ENCODE measurements at places on chromosomes 12 and 14.

- no peak for DNase-seq
Observed at GRCh38 chr12:5083955-5084849, 40.5 kb downstream of the KCNA5 start.

- peak; percentile 44 for DNase-seq
Observed at GRCh38 chr14:22370084-22370847, 218.8 kb downstream of the DAD1 start.

- DNase-seq, result peak; percentile 50
Observed at GRCh38 chr12:57735952-57736740, 2.4 kb downstream of the AGAP2 start.

- no peak for DNase-seq
Observed at GRCh38 chr12:104953323-104953722, 4.8 kb downstream of the SLC41A2 start.

GRCh38 chr12:27000961-27001360 is 13.2 kb downstream of the TM7SF3 start:
- DNase-seq, result no peak

GRCh38 chr12:33314223-33314622 is 125.4 kb downstream of the SYT10 start:
- DNase-seq, result no peak

DNA sequence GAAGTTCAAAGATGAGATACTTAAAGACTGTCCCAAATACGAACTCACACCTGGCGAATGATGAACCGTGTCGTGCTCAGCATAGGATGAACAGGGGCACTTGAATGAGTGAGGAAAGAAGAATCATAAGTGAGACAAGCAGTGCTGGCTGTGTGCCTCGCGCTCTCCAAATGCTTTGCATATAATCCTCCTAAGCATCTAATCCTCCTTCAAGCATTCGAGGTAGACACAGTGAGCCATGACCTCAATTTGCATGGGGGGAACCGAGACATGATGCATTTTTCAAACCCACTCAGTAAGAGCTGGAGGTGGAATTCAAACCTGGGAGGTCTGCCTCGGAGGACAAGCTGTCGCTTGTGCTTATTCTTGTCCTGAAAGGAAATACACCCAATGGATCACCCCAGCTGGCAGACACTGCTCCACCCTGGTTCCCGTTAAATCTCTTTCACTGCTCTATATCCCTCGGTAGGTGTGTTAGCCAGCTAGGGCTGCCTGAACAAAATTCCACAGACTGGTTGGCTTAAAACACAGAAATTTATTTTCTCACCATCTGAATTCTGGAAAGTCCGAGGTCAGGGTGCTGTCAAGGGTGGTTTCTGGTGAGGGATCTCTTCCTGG is 274.0 kb downstream of the SLC15A4 start:
- no peak for DNase-seq

DNA sequence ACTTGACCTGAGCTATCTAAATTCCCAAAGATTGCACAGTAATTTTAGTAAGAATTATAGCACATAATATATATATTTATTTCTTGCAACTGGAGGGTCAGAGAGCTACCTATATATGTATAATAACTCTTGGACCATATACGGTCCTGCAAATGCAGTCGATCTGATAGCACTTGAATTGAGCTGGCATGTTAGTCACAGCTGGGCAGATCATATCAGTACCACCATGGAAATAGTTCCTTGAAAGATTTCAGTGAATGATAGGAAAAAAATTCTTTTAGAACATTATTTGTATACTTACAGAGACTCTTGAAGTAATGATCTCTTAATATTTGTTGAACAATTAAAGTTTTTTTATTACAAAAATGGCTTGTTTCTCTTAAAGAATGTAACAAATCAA is 94.5 kb upstream of the MON2 start:
- DNase-seq, result no peak

DNA sequence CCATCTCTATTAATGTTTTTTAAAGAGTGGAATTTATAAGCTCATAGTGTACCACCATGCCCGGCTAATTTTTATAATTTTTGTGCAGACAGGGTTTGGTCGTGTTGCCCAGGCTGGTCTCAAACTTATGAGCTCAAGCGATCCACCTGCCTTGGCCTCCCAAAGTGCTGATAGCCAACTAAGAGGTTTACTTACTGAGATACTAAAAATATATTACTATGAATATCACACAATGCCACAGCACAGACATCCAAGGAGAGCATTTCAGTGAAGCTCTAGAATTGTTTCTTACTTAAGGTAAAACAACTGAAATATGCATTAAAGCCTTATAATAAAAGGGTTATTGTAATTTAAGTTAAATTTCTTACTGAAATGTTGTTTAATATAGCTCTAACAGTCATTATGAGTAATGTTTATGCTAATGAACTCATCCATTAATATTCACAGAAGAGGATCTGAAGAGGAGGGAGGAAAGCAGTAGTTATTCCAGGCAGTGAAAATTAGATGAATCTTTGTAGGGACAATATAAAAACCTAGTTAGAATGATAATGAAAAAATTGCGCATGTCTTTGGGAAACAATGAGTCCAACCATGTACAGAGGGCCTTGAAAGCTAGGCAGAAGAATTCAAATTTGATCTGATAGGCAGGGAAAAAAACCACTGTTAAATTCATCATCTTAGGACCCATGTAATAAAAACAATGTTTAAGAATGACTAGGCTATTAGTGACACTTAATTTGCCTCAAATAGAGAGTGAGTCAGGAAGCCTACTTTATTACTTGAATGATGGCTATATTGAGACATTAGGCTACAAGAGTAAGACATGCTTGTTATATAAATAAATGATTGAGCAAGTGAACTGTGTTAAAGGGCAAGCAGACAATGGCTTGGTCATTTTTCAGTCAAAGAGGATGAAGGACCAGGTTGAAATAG is 99.2 kb downstream of the SLC41A2 start:
- DNase-seq, result no peak

- no peak for DNase-seq
Observed at GRCh38 chr12:108907839-108908351, 28.0 kb downstream of the DAO start.

GRCh38 chr12:89161557-89161956 is 190.7 kb downstream of the DUSP6 start:
- DNase-seq, result no peak

- DNase-seq, result no peak
Observed at GRCh38 chr14:27236601-27237000, 638.8 kb upstream of the NOVA1 start.

DNA sequence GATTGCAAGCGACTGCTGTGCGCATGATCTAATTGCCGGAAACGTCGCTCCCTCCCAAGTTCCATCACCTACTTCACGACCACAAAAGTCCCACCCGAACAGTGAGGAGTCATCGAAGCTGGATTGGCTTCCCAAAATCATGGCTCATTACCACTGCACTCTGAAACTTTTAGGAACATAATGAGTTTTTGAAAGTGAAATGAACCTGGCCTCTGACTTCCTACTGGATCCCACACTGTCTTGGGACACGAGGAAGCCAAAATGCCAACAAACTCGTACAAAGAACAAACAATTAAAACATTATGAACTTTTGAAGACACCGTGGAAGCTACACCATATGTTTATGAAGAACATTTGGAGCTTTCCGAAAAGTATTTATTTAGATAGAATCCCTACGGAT is 334.8 kb upstream of the TMPO start:
- no peak for DNase-seq

GRCh38 chr14:61575551-61576150 is 119.7 kb upstream of the HIF1A start:
- DNase-seq, result no peak

- DNase-seq, result no peak
Observed at GRCh38 chr14:93719256-93719655, 69.0 kb downstream of the PRIMA1 start.

DNA sequence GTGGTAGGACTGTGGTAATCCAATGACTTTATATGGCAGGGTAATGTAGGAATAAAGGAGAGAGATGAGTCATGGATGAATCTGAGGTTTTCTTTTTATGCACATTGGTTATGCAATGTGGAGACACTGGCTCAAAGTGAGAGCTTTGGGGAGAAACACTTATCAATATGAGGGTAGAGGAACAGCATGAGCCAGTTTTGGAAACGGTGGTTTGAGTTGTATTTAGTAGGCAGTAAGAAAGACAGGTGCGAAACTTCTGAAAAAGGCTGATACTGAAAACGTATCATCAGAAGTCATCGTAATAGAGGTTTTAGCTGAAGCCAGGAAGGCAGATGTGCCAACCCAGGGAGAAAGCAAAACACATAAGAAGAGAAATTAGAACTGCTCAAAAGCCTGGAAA is 854.8 kb upstream of the SEL1L start:
- no peak for DNase-seq

DNA sequence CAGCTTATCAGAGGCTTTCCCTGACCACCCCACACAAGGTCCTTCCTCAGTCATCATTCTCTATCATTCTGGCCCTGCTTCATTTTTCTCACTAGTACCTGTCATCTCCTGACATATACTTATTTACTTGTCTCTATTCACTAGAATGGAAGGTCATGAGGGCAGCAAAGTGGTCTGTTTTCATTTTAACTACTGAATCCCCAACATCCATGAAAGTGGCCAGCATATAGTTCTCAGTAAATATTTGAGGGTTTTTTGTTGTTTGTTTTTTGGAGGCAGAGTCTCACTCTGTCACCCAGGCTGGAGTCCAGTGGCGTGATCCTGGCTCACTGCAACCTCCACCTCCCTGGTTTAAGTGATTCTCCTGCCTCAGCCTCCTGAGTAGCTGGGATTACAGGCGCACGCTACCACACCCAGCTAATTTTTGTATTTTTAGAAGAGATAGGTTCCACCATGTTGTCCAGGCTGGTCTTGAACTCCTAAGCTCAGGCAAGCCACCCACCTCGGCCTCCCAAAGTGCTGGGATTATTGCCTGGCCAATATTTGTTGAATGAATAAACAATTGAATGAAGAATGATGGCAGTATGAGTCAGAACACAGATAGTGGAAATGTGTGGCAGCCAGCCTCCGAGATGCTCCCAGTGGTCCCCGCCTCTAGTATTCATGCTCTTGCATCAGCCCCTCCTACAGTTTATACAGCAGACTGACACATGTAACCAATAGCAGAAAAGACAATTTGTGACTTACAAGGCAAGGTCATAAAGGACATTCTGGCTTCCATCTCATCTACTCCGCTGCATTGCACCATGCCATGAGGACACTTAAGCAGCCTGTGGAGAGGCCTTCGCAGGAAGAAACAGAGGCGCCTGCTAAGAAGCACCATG is 7.0 kb upstream of the ANO6 start:
- no peak for DNase-seq

GRCh38 chr12:65948320-65949008 is 124.2 kb downstream of the HMGA2 start:
- DNase-seq, result peak; percentile 71

- no peak for DNase-seq
Observed at GRCh38 chr12:41302979-41303403, 114.9 kb downstream of the PDZRN4 start.

- DNase-seq, result no peak
Observed at GRCh38 chr14:104935026-104935650, 10.5 kb downstream of the PLD4 start.

DNA sequence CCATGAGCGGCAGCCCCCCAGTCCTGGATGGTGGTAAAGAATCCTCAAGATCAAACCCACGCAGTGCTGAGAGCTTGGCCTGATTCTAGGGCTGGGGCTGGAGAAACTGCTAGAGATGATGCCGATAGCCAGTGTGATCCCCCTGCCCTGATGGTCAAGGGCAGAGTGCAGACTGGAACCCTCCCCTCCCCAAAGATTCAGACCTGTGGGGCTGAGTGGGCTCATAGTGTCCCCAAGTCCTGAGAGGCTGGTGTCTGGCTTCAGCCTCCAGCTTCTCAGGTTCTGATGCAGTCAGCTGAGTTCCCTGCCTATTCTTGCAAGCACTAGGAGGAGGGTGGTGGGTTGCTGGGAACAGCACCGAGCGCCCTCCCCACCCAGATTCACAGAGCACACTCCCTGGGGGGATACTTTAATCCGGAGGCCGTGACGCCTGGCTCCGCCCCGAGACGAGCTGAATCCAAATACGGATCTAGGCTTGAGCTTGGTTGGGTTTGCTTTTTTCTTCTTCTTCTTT is 11.9 kb downstream of the RHOF start:
- no peak for DNase-seq

DNA sequence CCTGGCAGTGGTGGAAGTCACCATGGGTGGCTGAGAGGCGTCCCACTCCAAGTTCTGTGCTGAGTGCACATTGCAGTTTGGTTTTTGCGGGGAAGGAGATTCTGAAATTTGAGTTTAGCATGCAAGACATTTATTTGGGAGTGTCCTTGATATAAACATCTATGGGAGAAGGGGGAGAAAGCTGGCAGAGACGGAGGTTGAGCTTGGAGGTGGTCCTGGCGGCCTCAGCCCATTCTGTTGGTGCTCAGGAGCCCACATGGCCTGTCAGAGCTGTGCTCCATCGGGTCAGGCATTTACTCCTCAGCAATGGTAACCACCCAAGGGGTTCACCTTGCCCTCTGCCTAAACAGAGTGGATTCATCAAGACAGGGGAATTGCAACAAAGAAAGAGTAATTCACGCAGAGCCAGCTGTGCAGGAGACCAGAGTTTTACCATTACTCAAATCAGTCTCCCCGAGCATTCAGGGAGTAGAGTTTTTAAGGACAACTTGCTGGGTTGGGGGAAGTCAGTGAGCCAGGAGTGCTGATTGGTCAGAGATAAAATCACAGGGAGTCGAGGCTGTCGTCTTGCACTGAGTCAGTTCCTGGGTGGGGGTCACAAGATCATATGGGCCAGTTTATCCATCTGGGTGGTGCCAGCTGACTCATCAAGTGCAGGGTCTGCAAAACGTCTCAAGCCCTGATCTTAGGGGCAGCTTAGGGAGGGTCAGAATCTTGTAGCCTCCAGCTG is 323.3 kb upstream of the TMEM132C start:
- no peak for DNase-seq

- DNase-seq, result no peak
Observed at GRCh38 chr14:96205978-96206360, 1.3 kb downstream of the BDKRB2 start.

DNA sequence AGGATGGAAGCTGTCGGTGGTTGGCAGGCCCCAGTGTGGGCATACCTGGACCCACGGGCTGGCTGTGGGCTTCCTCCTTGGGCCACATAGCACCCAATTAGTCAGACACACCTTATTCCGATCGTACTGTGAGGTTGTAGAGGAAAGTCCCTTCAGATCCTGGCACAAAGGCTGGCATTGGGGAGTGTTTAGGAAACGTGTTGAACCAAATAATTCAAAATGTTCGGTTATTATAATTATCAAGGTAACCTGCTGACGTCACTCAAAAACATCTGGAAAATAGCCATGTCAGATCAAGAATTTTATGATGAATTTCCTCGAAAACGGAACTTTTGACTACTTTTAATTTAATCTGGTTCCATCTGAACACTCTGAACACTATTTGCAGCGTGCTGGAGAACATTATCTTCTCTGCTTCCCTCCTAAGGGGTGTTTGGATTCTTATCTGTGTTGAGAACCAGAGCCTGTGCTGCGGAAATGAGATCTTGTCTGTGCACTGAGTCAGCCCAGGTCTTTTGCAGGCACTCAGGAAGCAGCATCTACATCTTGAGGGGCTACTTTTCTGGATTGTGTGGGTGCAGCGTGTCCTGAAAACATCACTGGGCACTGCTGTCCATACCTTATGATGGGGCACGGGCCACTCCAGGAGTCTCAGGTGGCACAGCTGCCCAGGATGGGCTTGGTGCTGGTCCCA is 100.3 kb downstream of the SLC25A47 start:
- no peak for DNase-seq

GRCh38 chr12:48061938-48062719 is 43.8 kb downstream of the SENP1 start:
- DNase-seq, result no peak

GRCh38 chr12:52189376-52190174 is 2.2 kb downstream of the KRT80 start:
- no peak for DNase-seq

All from Right ventricle myocardium superior (tissue), 1 donor.